ENCODE measurements at places on chromosomes 7 and 10. TPM values are rescaled to one million over a fixed set of nuclear protein-coding genes. Genes with fewer than 3 reads are reported as not detected.
A peak's percentile ranks its signal among the peaks of the same experiment; 100 is the strongest.

The PON1 gene
- not detected for total RNA-seq

The ADAM22 gene
- total RNA-seq, result 1.9 TPM

The SPDYE18 gene
- not detected for total RNA-seq

The OPALIN gene
- total RNA-seq, result not detected

The DEPP1 gene
- 68.8 TPM for total RNA-seq

The MSS51 gene
- 2.0 TPM for total RNA-seq

The SUGCT gene
- total RNA-seq, result 5.4 TPM

DNA sequence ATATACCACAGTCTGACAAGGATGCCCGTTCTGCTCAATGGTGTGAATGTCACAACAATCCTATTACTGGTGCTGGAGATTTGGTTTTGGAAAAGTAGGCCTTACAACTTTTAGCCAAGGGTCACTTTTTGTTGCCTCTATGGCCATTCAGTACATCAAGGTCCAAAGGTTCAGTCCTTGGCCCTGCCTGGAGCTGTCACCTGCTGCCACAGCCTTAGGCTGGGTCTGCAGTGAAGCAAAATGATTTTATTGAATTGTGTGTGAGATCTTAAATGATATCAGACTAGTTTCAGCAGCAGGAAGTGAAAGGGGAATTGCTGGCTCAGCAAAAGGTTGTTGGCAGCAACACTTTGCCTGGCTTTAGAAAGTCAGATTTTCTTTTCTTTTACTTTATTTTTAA is 427.6 kb downstream of the THSD7A start:
- no peaks in the 10 kb centered on the region for H3K27me3 ChIP-seq
- no peaks in the 10 kb centered on the region for H3K4me1 ChIP-seq
- DNase-seq, result no peak
- no peak overlapping the region for H3K27ac ChIP-seq

DNA sequence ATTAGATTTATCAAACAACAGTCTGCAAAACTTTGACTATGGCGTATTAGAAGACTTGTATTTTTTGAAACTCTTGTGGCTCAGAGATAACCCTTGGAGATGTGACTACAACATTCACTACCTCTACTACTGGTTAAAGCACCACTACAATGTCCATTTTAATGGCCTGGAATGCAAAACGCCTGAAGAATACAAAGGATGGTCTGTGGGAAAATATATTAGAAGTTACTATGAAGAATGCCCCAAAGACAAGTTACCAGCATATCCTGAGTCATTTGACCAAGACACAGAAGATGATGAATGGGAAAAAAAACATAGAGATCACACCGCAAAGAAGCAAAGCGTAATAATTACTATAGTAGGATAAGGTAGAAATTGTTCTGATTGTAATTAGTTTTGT is 31.4 kb downstream of the LRRC17 start:
- H3K27me3 ChIP-seq, result no peaks in the 10 kb centered on the region
- DNase-seq, result no peak
- no peak overlapping the region for H3K27ac ChIP-seq
- H3K4me1 ChIP-seq, result no peaks in the 10 kb centered on the region
- no peaks in the 10 kb centered on the region for H3K36me3 ChIP-seq

DNA sequence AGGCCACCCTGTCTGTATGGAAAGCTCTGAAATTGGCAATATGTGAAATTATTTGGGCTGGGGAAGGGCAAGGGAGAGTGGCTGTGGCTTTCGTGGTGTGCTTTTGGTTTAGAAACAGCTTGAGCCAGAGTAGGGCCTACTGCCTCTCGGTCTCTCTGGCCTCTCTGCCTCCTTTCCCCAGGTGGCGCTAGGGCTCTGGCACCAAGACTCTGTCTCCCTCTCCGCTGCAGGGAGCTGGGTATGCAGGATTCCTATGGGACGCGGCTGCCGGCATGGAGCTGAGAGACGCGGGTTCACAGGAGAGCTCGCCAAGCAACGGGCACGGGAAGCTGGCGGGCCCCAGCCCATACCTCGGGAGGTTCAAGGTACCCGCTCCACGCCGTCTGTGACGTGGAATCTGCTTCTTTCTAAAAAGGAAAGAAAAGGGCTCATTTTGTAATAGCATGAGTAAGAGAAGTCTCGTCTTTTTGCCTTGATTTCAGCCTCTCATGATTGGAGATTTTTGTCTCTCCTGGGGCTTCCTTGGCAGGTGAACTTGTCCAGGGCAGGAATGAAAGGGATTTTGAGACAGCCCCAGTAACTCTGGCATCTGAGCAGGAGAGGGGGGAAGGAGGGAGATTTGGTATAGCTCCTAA is 105.1 kb upstream of the ANLN start:
- no peak overlapping the region for H3K27ac ChIP-seq
- no peaks in the 10 kb centered on the region for H3K4me1 ChIP-seq
- DNase-seq, result no peak
- no peaks in the 10 kb centered on the region for H3K36me3 ChIP-seq
- H3K27me3 ChIP-seq, result no peaks in the 10 kb centered on the region

DNA sequence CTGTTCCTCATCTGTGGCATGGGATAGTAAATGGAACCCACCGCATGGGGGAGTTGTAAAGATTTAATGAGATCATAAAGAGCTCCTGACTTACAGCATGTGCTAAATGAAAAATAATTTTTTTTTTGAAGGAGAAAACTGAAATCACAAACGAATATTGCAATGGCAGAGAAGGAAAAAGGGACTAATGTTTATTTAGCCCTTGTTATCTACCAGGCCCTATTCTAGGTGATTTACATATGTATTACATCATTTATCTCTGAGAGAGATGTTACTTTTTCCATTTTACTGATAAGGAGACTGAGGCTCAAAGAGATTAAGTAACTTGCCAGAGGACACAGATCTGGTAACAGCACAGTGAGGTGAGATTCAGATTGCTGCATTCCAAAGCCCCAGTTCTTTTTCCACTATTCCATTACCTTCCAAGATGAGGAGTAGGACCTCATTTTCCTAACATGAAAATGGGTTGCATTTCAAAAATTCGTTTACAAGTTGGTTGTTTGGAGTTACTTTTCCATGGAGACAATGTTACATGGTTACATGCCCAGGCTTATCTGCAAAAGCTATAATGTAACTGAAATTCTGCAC is 28.6 kb downstream of the VCL start:
- DNase-seq, result no peak
- no peak overlapping the region for H3K27ac ChIP-seq
- H3K36me3 ChIP-seq, result peaks cover 8% of the 10 kb centered on the region
- H3K4me3 ChIP-seq, result no peak overlapping the region

- no peak for DNase-seq
- H3K4me3 ChIP-seq, result no peak overlapping the region
- no peaks in the 10 kb centered on the region for H3K27me3 ChIP-seq
- H3K36me3 ChIP-seq, result no peaks in the 10 kb centered on the region
- H3K27ac ChIP-seq, result no peak overlapping the region
- H3K4me1 ChIP-seq, result no peaks in the 10 kb centered on the region
Observed at GRCh38 chr7:2460641-2461040, 15.6 kb downstream of the GRIFIN start.

GRCh38 chr7:26052706-26053105 is 99.3 kb upstream of the NFE2L3 start:
- no peaks in the 10 kb centered on the region for H3K27me3 ChIP-seq
- no peaks in the 10 kb centered on the region for H3K4me1 ChIP-seq
- no peak overlapping the region for H3K27ac ChIP-seq
- DNase-seq, result no peak
- no peak overlapping the region for H3K4me3 ChIP-seq

GRCh38 chr7:50312250-50313162 is 8.0 kb downstream of the IKZF1 start:
- no peaks in the 10 kb centered on the region for H3K4me1 ChIP-seq
- no peaks in the 10 kb centered on the region for H3K27me3 ChIP-seq
- H3K36me3 ChIP-seq, result no peaks in the 10 kb centered on the region

DNA sequence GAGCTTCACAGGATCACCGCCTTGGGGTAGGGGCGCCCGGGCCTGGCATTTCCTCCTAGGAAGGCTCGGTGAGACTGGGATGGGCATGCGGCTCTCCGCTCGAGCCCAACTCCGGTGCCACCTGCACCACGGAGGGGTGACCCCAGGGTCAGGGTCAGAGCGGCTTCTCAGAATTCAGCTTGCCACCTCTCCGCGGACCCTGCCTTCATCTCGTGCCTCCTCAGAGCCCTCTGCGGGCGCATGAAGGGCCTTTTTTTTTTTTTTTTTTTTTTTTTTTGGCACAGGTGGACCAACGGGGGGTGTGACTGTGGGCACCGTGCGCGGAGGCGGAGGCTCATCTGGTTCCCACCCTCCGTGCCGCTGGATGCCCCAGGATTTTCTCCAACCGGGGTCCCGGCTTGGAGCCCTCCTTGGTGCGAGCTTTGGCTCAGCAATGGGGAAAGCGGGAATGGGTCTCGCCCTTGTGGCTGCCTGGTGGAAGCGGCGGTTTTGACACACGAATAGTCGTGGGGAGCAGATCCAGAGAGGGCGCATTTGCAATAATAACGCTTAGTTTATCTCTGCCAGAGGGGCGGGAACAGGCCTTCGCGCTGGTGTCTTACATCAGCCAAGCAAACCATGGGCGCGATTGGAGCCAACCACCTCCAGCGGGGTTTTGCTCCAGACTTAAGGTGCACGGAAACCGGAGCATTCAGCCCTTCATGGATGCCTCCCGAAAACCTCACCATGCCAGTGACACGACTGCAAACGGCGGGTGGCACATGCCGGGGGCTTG is 5.0 kb upstream of the TNRC18 start:
- no peaks in the 10 kb centered on the region for H3K36me3 ChIP-seq
- H3K4me1 ChIP-seq, result no peaks in the 10 kb centered on the region
- peak; percentile 92 for DNase-seq

DNA sequence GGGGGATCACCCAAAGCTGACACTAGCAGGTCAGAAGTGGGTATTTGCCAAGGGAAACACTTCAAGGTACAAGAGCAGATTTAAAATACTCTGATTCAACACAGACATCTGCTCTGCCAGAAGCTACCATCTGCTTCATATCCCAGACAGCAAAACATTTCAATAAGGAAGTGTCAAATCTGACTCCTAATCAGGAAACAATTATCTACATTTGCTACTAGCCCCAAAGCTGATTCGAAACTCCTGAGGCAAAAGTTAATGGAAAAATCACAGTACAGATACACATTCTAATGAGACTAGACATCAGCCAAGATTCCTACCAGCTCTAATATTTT is 48.9 kb downstream of the PARD3 start:
- no peak for DNase-seq
- no peak overlapping the region for H3K4me3 ChIP-seq
- no peaks in the 10 kb centered on the region for H3K36me3 ChIP-seq
- peaks cover 48% of the 10 kb centered on the region for H3K4me1 ChIP-seq

- DNase-seq, result no peak
- H3K27ac ChIP-seq, result peak overlapping the region; percentile 83
- no peaks in the 10 kb centered on the region for H3K27me3 ChIP-seq
- peak overlapping the region; percentile 14 for H3K4me3 ChIP-seq
- H3K36me3 ChIP-seq, result no peaks in the 10 kb centered on the region
Observed at GRCh38 chr7:104883248-104883717, 130.7 kb upstream of the KMT2E start.

DNA sequence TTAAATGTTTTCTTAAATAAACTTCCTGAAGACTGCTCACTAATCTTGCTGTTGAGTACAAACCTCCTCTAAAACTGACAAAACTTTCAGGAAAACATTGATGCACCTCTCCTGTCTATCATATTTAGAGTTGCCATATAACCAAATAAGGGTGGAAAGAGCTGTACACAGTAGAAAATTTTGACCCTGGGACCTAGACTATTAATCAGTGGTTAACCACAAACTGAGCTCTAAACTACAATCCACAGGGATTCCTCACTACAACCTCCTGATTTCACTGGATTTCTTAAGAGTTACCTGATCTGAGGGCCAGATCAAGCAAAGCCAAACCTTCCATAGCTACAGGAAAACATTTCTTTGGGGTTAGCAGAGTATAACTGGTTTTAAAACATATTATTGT is 39.9 kb upstream of the WNT16 start:
- H3K36me3 ChIP-seq, result no peaks in the 10 kb centered on the region
- no peaks in the 10 kb centered on the region for H3K27me3 ChIP-seq
- no peak for DNase-seq
- no peak overlapping the region for H3K4me3 ChIP-seq

- no peaks in the 10 kb centered on the region for H3K27me3 ChIP-seq
- no peaks in the 10 kb centered on the region for H3K36me3 ChIP-seq
- DNase-seq, result no peak
Observed at GRCh38 chr10:91598211-91598977, 34.5 kb downstream of the PPP1R3C start.

DNA sequence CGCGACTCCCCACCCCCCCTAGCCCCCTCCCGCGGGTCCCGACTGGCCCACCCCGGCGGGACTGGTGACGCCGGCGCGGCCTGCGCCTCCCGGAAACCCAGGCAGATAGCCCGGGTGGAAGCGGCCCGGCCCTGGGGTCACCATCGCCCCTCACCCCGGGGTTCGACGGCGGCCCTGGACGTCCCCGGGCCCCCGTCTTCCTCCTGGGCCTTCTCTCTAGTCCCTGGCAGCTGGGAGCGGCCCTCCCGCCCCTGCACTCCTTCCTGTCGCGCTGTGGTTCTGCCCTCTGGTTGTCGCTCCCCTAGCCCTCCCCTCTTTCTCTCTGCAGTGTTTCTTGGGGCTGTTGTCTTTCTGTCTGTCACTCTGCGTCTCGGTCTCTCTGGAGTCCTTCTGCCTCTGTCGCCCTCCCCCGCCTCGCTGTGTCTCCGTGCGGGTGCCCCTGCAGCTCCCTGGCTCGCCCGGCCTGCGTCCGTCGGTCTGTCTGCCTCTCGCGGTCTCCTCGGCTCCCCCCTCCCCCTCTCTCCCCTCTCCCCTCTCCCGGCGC is 90.5 kb upstream of the PAX2 start:
- H3K27ac ChIP-seq, result no peak overlapping the region
- H3K36me3 ChIP-seq, result no peaks in the 10 kb centered on the region
- H3K27me3 ChIP-seq, result peaks cover 20% of the 10 kb centered on the region

DNA sequence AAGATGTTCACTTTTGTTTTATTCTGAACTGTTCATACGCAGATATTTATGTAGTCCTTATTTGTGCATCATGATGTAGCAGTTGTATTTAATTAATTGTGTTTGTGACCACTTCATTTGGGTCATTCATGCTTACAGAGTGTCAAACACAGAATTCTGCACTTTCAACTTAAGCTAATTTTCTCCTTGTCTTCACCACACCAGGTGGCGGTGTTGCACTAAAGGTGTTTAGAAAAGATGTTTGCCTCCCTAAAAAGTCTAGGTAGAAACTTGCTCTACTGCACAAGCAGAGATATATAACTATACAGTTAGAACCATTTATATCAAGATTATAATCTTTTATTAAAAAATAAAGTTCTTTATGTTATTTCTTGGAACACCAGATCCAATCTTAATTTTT is 1.3 kb upstream of the TAS2R38 start:
- no peaks in the 10 kb centered on the region for H3K4me1 ChIP-seq
- no peak for DNase-seq
- H3K27me3 ChIP-seq, result no peaks in the 10 kb centered on the region
- no peak overlapping the region for H3K27ac ChIP-seq
- no peak overlapping the region for H3K4me3 ChIP-seq

DNA sequence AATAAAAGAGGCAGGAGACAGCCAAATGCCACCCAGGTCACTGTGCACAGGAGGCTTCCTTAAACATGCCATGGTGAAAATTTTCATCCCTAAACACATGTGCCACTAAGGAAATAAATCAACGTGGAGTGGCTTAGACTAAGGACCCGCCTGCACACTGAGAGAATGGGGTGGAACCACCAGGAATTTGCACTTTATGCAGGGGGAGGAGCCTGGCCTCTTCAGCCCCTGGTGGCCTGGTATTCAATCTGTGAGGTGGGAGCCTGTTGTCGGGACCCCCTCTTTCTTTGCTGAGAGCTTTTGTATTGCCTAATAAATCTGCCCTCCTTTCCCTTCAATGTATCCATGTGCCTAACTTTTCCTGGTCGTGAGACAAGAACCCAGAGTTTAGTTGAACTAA is 204.6 kb upstream of the NRP1 start:
- H3K36me3 ChIP-seq, result no peaks in the 10 kb centered on the region
- no peak overlapping the region for H3K4me3 ChIP-seq
- H3K27me3 ChIP-seq, result no peaks in the 10 kb centered on the region
- DNase-seq, result no peak
- no peak overlapping the region for H3K27ac ChIP-seq
